ENCODE measurements at places on chromosomes 7 and 10.

- no peak for DNase-seq
These were observed 264.0 kb upstream of the CDC14C start for GRCh38 chr7:48660306-48660870.

DNA sequence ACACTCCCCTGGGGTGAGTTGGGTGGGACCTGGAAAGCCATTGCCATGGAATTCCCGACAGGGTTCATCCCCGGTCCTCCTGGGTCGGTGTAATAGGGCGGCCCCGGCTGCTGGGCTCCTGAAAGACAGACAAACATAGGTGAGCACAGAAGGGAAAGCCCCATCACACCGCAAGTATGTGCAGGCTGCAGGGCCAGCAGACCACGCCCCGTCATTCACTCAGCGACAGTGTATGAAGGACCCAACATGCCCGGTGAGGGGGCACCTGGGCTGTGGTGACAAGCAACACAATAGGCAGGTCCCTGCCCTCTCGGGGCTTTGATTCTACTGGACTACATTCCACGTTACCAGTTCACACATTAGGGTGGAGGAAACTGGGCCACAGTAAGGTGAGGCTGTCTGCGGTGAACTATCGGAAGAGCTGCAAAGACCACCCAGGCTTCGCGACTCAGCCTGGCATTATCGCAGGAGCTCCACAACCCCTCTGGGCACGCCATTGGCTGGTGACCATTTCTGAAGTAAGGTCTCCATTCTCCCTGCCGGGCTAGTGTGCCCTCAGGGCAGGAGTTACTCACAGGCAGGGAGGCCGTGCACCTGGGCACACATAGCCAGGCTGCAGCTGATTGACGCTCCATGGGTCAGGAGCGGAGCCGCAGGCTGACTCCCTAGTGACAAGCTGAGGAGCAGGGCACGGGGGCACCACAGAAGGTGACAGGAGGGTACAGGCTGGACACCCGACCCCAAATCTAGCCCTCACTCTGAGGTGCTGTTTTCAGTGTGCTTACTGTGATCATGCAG, 99.2 kb downstream of the VOPP1 start:
- no peak for DNase-seq

DNA sequence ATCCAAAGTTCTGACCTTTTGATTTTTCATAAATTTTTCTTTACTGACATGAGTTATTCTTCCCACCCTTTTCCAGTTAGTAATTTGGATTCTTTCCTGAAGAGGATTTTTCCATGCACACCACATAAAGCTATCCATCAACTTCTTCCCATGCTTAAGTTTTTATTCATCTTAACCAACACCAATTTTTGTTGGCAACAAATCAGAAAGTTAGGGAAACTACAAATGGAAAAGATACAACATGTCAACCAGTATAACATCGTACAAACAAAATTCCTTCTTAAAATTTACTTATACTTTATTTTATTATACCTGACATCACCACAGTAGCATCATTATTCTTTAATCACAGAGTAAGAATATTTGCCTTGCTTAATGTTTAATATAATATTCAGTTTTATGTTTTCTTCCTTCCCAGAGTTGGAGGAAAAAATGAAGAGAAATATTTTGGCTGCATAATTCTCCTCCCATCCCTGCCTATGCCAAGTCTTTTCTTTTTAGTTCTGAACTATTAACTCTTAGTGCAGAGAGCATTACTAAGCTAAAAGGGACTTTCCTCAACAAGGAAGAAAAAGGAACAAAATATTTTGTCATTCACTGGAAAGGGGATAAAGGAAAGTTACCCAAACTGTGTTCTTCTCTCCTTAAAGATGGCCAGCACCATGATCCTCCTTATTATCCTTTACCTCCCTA, 67.5 kb upstream of the MEOX2 start:
- DNase-seq, result no peak

DNA sequence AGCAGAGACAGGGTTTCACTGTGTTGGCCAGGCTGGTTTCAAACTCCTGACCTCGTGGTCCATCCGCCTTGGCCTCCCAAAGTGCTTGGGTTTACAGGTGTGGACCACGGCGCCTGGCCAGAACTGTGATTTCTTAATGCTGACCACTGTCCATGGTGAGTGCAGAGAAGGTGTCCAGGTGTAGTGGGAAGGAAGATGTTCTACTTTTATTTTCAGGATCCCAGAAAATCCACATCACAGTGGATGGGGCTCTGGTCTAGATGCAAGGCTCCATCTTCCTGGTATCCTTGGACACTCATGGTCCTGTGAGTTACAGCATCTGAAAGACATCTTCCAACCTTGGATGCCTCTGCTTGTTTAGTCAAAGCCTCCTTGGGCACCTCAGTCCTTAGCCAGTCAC, 92.7 kb downstream of the CCDC3 start:
- no peak for DNase-seq

DNA sequence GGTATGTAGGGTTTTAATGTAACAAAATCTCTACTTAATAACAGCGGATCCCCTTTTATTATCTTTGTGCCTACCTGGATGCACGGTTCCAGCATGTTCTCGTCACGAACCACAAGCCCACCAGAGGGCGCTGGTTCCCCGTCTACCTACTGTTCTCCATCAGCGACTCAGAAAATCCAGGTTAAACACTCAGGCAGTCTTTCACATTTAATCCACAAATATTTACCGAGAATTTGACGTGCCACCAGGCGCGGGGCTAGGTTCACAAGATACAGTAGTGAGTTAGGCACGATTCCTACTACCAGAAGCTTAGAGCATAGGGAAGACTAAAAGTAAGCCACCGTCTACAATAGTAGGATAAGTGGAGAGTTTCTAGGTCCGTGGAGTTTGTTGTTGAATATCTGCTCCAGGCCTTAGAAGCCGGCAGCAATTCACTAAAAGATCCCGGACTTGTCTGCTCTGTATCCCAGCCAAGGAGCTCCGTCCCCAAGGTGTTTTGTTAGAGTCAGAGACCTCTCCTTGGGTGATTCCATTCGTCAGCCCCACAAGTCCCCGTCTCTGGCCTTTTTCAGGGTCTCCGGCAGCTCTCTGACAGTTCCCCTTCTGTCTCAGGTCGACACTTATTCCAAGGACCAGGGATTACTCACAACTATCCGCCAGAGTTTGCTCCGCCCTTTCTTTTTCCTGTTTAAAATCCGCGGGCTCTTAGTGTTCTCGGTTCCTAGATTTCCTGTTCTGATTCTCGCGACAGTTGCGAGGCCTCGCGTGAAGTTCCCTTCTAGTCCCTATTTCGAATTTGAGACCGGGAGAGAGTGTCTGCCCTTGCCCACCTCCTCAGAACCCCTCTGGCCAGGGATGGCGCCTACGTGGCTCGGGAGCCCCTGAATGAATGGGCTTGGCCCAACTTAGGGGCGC, 1.5 kb upstream of the KAZALD1 start:
- peak; percentile 89 for DNase-seq

DNA sequence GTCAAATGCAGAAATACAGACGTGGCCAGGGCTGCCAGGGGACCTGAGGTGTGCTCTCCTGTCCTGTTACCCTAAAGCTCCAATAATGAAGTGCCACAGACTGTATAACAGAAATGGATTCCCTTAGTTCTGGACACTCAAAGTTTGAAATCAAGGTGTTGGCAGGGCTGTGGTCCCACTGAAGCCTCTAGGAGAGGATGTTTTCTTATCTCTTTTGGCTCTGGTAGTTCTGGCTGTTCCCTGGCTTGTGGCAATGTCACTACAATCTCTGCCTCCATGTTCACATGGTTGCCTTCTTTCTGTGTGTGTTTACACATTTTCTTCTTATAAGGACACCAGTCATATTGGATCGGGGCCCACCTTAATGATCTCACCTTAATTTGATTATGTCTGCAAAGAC, 15.3 kb upstream of the EEPD1 start:
- DNase-seq, result no peak

GRCh38 chr10:126908225-126908624, 3.0 kb downstream of the DOCK1 start:
- no peak for DNase-seq

DNA sequence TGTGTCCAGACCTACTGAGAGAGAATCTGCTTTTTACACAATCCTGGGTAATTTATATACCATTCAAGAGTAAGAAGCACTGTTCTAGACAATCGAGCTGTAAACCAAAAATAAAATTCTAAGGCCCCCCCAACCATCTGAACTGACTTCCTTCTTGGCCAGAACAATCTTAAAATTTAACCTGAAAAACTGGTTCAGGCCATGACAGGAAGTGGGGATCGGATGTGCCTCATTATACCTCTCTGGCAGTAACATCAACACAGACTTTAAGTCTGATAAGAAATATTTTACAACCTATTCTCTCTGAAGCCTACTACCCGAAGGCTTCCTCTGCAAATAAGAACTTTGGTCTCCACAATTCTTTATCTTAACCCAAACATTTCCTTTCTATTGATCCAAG, 75.2 kb upstream of the KIF5B start:
- DNase-seq, result no peak

- DNase-seq, result no peak
These were observed 71.6 kb upstream of the LAMB4 start for GRCh38 chr7:108201766-108202165.

DNA sequence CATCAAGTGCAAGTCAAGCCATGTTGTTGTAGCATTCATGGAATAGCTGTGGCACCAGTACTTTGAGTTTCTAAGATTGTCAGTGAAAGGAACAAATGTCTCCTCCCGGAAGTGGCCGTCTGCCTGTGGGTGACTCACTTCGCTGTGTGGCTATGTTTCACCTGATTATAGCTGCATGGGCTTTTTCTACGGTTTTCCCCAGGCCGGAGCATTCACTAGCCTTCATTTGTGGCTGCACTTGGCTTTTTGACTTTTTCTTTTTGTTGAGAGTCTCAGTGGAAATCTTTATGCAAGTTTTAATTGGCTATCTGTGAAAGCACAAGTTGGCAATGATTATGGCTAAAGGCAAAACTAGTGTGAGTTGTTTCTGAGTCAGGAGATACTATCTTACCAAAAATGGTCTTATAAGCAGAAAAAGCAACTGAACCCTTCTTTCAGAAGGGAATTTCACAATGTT, 35.0 kb downstream of the SRI start:
- DNase-seq, result no peak

GRCh38 chr7:125255810-125256209, 326.2 kb upstream of the POT1 start:
- DNase-seq, result no peak

GRCh38 chr7:71133232-71133622, 1.3 kb downstream of the GALNT17 start:
- DNase-seq, result no peak

- DNase-seq, result no peak
These were observed 97.4 kb upstream of the PIK3CG start for GRCh38 chr7:106767498-106768323.

DNA sequence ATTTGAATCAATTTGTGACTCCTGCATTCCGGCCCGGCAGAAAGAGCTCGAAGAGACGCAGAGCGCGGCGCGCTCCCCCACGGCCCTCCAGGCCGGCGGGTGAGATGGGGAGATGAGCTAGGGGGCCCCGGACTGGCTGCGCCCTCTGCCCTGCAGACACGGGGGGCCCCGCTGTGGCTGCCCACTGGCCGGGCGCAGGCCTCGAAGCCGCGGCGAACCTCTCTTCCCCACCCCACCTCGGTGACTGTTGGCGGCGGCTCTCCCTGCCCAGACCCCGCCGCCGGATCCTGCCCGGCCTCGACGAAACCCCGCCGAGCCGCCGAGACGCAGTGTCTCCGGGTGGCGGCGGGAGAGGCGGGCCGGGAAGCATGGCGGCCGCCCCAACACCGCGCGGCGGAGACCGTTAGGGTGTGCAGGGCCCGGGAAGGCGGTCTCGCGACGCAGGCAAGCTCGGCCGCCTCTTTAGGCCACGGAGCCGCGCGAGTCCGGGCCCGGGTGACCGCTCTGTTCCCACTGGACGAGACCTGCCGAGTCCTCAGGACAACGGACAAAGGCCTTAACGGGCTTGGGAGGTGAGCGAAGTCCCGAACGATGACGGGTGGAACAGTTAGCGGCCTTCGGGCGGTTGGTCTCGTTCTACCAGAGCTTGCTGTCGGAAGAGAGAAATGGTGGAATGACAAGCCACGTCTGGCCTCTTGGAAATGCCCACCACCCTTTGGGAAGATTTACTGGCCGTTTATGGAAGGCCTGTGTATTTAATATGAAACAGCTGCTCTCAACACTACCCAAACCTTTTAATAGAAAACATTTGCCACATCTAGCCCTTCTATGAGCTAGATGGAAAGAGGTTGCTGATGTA, 24.3 kb downstream of the NUP42 start:
- DNase-seq, result no peak

DNA sequence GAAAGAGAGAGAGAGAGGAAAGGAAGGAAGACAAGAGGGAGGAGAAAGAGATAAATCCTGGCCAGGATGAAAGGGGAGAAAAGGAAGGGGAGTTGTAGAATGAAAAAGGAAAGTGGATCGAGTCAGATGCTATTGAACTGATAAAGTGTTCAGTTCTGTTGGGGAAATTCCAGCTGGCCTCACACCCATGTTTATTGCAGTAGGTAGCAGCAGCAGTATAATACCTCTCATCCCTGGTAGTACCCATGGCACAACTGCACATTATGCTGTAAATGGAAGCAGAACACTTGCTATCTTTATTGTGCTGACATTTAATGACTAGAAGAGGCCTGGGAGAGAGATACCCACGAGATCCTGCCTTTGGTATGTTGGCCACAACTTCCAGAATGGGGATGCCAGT, 178.1 kb downstream of the EVX1 start:
- DNase-seq, result no peak

- DNase-seq, result no peak
These were observed 57.1 kb downstream of the C10orf143 start for GRCh38 chr10:130053561-130053960.

- no peak for DNase-seq
These were observed 161.9 kb downstream of the GRK5 start for GRCh38 chr10:119368991-119369869.

- no peak for DNase-seq
These were observed 166.4 kb upstream of the TNRC18 start for GRCh38 chr7:5589819-5590595.

DNA sequence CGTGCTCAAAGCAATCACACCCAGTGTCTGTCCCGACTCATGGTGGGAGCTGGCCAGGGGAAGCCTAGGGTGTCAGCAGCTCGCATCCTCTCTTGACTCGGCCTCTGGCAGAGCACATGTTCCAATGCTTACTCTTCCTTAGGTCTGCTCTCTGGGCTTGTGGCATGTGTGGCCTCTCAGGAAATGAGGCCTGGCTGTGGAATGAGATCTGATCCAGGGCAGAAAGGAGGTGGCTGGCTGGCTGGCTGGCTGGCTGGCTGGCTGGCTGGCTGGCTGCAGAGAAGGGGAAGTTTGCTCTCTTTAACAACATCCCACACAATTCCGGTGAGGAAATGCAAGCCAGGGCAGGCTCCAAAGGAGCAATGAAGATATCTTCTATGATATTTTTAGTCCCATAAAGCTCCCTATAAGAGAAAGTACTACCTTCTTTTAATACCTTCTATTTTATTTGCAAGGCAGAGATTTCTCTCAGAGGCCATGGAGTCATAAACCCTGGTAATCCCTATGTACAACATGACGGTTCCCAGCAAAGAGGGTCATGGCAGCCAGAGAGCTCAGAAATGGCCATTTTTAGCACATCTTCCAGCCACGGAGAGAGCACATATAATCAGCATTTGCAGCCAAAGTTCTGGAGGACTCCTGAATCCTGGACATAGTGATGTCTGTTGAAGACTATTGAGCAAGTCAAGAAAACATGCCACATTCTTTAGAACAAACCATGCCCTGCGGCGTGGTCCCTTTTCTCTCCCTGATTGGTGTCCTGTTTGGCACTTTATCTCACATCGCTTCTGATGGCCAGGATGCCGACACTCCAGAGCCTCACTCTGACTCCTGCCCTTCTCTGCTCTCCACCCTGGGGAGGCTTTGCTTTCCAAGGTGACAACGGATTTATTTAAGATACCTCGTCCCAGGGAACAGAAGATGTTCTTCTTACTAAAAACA, 153.7 kb downstream of the FANK1 start:
- no peak for DNase-seq

Measured in activated T-cell treated with anti-CD3 and anti-CD28 coated beads, Interleukin-2, amount 50 U/mL, for 72 hours (primary cell).